ENCODE measurements at places on chromosomes 2 and 18.

DNA sequence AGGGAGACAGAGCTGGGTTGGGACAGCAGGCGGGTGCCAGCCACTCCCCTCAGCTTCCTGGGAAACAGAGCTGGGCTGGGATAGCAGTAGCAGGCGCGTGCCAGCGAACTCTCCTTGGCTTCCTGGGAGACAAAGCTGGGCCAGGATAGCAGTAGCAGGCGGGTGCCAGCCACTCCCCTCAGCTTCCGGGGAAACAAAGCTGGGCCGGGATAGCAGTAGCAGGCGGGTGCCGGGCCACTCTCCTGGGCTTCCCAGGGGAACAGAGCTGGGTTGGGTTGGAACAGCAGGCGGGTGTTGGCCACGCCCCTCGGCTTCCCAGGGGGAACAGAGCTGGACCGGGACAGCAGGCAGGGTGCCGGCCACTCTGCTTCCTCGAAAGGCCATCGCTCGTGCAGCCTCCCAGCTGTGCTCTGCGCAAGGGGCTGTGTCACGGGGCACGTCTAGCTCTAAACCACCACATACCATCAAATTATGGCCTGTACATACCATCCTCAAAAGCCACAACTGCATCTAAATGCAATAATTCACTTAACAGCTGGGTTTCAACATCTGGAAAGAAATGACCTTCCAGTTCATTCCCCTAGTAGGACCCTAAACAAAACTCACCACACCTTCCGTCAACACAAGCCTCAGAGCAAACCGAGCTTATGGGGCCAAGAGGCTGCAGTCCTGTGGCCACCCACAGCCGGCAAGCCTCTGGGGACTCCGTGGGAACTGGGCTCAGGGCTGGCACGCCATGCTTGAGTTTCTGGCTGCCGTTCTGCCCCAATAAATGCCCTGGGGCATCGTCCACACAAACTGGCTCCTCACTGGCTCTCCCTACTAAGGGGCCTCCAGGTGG lies 228.3 kb downstream of the TWIST2 start:
- DNase-seq: no peak

DNA sequence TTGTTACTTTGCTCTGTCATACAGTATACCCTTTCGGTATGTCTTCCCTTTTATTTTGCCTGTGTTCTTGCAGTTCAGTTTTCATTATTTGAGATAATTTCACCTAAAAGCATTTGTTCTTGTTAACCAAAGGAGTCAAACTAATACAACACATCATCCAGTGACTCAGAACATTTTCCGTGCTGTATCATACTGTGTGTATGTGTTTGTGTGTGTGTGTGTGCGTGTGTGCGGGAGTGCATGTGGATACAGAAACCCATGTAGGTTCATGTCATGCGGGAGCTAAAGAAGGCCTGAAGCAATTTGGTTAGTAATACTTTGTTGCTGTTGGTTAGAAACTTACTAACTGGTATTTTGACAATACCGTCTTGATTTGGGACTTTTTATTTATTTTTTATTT lies 60.0 kb downstream of the CEP192 start:
- no peak for DNase-seq

DNA sequence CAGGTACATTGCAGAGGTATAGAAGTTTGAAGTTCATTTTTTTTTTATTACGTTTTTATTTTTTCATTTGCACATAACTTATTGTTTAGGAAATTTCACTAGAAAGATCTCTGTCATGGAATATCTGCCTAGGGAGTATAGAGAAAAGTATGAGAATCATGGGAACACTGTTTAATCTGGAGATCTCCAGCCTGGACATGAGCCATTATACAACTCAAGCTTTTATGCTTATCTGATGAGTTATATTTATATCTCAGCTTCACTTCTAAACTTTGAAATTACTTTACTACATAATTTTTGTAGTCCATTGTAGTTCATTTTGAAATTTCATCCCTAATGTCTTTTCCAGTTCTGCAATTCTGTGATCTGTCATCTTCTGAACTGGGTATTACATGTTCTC lies 515.6 kb downstream of the ERBB4 start:
- no peak for DNase-seq

DNA sequence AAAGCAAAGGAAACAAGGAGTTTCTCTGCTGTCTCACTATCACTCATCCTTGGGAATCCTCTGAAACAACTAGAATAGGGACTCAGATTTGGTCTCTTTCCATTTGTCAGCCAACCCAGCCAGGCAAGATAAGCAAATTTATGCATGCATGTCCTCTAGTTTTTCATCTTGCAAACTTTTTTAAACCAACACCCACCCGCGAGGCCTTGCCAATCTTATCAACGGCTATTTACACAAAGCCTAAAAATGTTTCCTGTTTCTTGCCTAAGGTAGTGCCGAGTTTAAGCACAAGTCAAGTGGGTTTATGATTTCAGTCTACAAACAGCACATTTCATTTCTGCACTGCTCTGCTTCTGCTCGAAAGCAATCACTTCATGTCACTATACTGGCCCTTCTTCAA lies 240.9 kb downstream of the STK39 start:
- DNase-seq: no peak

- no peak for DNase-seq
These were observed 3.2 kb downstream of the NBAS start for GRCh38 chr2:15557887-15558311.

- DNase-seq: no peak
These were observed 11.7 kb downstream of the PFN4 start for GRCh38 chr2:24111407-24111901.

GRCh38 chr2:234850818-234851217 lies 101.0 kb upstream of the SH3BP4 start:
- no peak for DNase-seq

DNA sequence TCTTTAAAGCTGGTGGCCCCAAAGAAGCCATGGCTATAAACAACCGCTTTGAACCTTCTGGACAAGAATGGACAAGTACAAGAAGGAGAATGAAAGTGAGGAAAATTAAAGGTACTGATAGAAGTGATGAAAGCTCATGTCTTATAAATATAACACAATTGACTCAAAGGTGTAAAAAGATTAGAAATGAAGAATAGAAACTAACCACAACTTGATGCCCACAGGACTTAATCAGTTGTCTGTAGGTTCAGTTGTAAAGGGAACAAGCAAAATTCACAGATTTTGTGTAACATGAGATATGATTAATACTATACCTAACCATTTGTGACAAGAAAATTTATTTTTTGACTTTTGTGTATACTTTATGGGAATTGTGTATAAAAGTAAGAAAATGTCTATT lies 135.7 kb downstream of the NUP35 start:
- no peak for DNase-seq

- DNase-seq: no peak
These were observed 538.5 kb upstream of the ZEB2 start for GRCh38 chr2:145058457-145058856.

- no peak for DNase-seq
These were observed 8.6 kb upstream of the ANO7 start for GRCh38 chr2:241179899-241180298.

- no peak for DNase-seq
These were observed 63.7 kb downstream of the BABAM2 start for GRCh38 chr2:27954221-27954673.

DNA sequence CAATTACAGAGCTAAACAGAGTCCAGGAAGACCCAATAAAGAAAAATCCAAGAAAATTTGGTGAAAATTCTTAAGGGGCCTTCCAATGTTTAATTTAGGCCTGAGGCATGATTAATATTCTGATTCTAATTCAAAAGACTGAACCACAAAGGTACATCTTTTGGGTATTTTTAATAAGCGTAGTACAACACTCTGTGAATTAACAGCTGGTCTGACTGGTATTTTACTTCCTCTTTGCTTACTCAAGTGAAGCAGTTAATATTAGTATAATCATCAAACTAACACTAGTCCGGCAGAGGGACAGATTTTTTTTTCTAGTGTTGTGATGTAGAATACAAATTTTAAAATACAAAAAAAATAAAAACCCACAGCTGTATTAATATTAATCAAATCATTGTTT lies 652.9 kb downstream of the NR4A2 start:
- no peak for DNase-seq

DNA sequence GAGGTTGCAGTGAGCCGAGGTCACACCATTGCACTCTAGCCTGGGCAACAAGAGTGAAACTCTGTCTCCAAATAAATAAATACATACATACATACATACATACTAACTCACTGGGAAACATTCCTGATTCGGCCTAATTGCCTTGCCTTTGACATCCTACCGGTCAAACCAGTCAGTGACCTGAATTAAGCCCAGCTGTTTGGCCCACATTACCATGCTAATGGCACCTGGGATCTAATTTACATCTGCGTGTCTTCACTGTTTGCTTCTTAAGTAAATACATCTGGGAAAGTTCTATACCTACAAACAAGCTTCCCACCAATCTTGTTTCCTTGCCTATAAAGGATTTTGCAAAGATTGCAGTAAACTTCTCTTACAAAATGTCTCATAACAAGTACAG lies 230.2 kb upstream of the ZC3H15 start:
- no peak for DNase-seq

GRCh38 chr2:64017811-64018700 lies 1.2 kb downstream of the VPS54 start:
- no peak for DNase-seq

DNA sequence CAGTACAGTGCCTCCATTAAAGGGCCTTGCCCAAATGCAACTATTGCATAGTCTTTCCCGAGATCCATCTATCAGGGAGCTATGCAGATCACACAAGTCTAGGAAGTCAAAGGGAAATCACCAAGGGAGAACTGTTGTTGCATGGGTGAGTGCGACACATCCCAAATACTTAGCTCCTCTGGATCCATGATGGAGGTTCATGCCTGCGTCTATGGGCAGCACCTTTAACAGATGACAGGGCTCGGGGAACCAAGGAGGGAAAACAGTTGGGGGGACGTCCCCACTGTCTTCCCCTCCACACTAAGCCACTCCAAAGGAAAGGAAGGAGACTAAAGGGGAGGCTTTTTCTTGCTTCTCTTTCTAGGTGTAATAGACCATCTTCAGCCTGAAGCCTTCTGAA lies 552.8 kb upstream of the PKDCC start:
- DNase-seq: no peak

DNA sequence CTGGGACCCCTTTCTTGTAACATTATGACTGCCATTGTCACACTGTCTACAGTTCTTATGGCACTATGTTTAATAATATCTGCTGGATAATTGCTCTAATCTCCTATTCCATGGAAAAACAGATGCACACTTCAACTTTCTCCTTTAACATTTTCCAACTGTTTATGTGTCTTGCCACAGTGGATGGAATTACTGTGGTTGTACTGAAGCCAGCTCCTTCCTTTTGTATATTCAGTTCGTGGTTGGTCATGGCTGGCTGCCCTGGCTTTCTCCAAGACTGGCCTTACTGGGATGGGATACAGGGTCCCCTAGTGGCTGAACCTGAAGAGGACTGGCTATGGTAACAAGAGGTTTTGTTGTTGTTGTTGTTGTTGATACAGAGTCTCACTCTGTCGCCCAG lies 113.9 kb downstream of the SS18 start:
- no peak for DNase-seq

- DNase-seq: no peak
These were observed 17.2 kb upstream of the MAL start for GRCh38 chr2:95008306-95008705.

GRCh38 chr2:133266041-133266925 lies 302.0 kb downstream of the NCKAP5 start:
- no peak for DNase-seq

DNA sequence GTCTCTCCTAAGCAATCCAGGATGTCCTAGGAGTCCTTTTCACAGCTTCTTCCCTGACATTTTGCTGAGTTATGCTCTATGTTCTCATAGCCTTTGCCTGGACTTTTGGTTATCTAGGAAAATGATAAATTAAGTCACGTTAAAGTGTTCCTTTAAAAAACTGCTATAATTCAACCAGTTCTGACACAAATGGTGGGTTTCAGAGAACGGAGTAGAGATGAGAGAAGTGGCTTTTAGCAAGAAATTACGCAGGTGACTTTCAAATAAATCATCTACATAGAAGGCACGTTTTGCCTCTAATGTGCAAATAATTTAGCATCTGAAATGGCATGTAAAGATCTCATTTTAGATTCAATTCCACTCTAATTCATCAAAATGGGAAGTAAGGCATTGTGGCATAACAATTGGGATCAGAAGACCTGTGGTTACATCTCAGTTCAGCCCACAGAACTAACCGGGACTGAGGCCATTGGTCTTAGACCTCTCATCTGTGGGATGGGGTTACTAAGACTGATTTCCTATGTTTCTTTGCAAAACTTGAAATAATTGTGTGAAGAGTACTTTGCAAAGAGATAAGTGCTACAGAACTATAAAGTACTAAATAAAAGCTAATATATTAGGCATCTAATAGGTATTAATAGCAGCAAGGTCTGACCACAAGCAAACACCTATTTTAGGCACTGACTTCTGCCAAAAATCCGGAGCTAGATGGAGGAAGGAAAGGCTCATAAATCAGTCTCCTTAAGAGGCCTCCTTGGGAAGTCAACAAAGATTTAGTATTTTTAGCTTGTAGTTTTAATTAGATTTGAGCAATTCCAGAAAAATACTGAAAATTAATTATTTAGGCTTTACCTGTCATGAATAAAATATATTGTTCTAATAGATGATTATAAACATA lies 211.4 kb downstream of the PIEZO2 start:
- no peak for DNase-seq

- DNase-seq: no peak
These were observed 19.4 kb upstream of the DUSP2 start for GRCh38 chr2:96164459-96165184.

DNA sequence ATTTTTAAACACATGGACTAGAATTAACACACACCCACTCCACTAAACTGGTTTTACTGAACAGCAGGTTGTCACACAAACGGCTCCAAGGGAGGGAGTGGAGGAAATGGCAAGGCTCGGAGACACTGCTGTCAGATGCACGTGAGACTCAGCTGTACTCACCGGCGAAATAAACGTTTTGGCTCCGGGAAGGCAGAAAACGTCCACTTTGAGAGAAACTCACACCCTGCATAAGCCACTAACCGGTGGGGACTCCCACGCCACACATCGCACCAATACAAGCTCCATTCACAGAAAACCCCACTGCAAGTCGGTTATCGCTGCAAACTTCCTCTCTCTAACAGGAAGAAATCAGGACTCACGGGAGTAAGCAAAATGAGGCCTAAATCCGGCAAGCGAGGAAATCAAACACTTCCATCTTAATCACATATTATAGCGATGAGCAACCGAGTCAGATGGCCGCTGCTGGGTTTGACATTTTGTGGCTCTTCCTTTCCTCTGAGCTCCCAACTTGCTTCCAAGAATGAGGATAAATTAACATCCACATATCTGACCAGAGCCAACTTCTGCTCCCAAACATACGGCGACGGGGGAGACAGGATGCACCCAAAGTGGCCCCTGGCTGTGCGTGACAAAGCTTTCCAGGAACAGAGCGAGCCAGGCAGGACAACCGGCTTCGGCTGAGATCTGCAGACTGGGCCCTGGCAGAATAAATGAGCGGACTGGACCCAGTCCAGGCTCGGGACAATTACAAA lies 63.5 kb downstream of the HDAC4 start:
- DNase-seq: no peak
